Left lung (tissue), 14 donors: ENCODE measurements at places on chromosomes 6 and 20. TPM values are rescaled to one million over a fixed set of nuclear protein-coding genes. Genes with fewer than 3 reads are reported as not detected.

The CTSA gene
- polyA plus RNA-seq, result 70.8 TPM

The CRISP3 gene
- 0.67 TPM for polyA plus RNA-seq

The EYA4 gene
- 9.5 TPM for polyA plus RNA-seq

DNA sequence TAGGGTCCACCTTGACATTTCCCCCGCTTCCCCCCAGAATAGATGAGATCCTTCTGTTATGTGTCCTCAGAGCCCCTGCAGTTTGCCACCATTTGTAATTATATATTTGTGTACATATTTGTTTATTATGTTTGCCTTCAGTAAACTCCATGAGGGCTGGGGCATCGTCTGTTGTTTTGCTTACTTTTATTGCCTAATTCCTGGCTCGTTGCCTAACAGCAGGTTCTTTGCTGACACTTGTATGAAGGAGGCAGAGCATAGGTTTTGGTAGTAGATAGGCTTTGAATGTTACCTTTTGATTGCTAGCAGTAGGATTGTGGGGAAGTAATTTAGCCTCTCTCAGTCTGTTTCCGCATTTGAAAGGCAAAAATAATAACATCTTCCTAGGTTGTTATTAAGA, 9.9 kb downstream of the MAP3K4 start:
- no peak for DNase-seq

DNA sequence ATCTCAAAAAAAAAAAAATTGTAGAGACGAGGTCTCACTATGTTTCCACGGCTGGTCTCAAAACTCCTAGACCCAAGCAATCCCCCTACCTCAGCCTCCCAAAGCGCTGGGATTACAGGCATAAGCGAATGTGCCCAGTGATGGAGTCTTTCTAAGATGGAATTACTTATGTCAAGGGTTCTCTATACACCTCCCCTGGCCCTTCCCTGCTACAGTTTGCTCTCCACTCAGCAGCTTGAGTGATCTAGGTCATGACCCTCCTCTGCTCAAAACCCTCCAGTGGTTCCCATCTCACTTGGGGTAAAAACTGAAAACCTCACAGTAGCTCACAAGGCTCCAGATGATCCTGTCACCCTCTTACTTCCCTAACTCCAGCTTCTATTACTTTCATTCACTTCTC, 1.8 kb upstream of the DNPH1 start:
- no peak for DNase-seq

DNA sequence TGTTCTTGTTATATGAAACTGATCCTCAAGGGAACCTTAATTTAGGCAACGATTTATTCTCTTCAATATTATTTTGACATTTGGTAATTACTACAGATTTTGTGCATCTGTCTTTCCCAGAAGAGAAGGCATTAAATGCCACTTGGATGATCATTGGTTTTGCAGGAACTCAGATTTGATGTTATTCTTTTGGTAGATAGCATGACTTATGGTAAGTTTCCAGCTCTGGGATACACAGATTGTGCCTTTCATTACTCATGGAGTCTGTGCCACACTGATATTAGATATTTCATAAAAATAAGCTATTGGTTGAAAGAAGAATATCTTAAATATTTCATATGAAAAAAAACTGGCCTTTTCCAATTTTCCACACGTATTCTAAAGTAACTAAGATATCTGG, 120.1 kb downstream of the AIG1 start:
- DNase-seq, result no peak

- DNase-seq, result peak; percentile 29
Observed at GRCh38 chr6:28258877-28259777, at the start of gene NKAPL. Gene NKAPL (plus strand): TSS chr6:28259297. CDS start chr6:28259372, 75 bp downstream.

DNA sequence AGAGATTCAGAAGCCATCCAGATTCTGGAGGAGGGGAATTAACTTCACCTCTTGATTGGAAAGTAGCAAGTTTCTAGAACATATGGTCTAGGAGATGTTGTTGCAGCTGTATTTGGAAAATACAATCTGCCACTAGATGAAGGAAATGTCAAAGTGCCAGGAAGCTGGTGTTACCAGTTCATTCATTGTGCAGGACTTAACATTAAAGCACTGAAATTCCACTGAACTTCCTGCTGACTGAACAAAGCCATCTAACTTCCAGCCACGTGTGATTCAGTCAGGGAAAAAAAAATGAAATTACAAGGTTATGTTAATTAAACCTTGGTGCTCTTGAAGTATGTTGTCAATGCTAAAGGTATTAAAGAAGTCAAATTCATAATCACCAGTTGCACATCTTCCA, 321.5 kb upstream of the SASH1 start:
- peak; percentile 23 for DNase-seq

- DNase-seq, result no peak
Observed at GRCh38 chr6:5671601-5672559, 334.8 kb downstream of the NRN1 start.

DNA sequence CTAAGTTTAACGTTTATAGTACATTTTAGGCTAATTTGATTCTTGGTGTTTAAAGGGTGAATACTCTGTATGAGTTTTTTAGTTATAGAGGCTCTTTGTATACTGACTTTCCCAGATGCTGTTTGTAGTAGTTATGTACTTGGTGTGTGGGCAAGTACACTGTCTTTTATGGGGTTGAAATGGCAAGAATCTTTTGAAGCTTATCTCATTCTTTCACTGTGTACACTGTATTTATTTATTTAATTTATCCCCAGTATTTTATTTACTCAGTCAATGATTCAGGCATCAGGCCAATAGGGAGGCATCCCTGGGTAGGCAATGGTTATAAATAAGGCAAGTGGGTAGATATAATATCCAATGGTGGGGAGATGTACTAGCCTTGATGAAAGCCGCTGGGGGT, 277.0 kb upstream of the PTCHD4 start:
- DNase-seq, result no peak

DNA sequence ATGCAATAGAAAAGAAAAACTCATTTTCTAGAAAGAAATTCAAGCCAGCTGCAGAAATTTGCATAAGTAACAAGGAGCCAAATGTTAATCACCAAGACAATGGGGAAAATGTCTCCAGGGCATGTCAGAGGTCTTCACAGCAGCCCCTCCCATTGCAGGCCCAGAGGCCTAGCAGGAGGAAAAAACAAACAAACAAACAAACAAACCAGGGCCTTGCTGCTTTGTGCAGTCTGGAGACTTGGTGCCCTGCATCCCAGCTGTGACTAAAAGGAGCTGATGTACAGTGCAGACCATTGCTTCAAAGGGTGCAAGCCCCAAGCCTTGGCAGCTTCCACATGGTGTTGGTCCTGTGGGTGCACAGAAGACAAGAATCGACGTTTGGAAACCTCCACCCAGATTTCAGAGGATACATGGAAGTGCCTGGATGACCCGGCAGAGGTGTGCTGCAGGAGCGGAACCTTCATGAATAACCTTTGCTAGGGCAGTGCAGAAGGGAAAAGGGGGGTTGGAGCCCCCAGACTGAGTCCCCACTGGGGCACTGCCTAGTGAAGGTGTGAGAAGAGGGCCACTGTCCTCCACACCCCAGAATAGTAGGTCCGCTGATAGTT, 110.9 kb upstream of the AKAP12 start:
- DNase-seq, result no peak

DNA sequence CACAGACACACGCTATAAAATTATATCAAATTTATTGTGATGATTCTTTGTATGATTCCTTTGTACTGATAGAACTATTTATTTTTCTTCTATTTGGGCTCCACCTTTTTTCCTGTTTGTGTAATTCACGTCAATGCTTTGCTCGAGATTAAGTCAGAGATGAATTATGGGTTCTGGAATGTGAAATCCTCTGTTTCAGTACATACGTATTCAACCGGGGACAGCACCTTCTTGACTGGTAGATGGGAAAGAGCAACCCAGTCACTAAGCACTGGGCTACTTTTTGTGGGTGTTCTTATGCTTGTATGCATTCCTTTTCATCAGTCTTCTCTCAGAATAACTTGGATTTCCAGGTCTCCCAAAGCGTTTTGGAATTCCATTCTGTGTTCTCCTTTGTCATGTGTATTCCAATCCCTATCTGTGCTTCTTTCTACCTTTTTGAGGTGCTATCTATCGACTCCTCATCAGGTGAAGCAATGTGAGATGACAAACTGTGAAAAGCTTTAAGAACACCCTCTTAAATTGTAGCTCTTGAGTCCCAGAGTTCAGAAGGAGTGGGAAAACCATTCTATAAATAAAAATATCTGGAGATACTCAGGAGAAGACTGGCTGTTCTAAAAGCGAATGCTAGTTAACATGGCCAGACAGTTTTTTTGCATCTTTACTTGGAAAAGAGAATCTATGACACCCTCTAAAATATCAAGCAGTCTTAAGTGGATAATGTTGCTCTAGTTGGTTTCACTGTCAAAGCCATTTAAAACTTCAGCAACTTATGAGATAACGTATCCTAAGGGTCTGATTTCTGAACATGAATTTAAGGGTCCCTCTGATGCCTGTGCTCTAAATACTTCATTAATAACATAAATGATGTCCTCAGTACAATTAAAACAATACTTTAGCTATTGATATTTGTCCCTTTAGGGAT, 197.7 kb upstream of the PREP start:
- DNase-seq, result no peak

GRCh38 chr6:72250664-72251063, 364.3 kb downstream of the RIMS1 start:
- DNase-seq, result no peak

GRCh38 chr6:1572892-1573291, 36.8 kb upstream of the FOXC1 start:
- DNase-seq, result no peak

DNA sequence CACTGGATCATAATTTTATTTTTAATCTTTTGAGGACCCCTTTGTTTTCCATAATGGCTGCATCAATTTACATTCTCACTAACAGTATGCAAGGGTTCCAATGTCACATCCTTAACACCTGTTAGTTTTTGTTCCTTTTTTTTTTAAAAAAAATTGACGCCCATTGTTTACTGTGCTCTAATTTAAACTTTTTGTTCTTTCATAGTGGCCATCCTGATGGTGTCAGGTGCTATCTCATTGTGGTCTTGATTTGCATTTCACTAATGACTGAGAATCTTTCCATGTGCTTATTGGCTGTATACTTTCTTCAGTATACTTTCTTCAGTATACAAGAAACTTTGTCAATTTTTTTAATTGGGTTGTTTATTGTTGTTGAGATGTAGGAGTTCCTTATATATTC, 347.0 kb downstream of the RNGTT start:
- no peak for DNase-seq

- no peak for DNase-seq
Observed at GRCh38 chr20:49313283-49313682, 35.4 kb upstream of the ZNFX1 start.

GRCh38 chr20:44247586-44248409, 690 bp downstream of the GDAP1L1 start:
- no peak for DNase-seq
